Glutamatergic neuron (in vitro differentiated cells): ENCODE measurements at places on chromosomes 1 and 21. TPM values are rescaled to one million over a fixed set of nuclear protein-coding genes. Genes with fewer than 3 reads are reported as not detected.

KRTAP19-3 gene
- not detected for total RNA-seq

DNA sequence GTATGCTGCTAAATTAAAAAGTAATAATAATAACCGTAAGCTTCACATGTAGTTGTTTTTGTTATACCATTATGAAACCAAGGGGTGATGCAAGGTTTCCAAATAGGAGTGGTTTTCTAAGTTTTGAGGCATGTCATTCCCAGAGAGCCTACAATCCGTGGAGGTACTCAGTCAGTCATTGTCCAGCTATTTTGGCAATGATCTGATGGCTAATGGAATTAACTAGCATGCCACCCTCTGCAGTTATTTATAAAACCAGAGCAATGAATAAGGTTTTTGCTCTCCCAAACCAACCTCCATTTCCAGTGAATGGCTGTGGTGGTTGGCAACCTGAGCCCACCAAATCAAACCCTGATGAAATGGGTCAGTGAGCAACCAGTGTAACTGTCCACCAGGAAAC lies 106.4 kb downstream of the TBX15 start:
- no peaks in the 10 kb centered on the region for H3K36me3 ChIP-seq
- H3K4me1 ChIP-seq = no peaks in the 10 kb centered on the region
- peaks cover 2% of the 10 kb centered on the region for H3K27me3 ChIP-seq
- no peak for DNase-seq

MYCL gene
- total RNA-seq = 97.7 TPM

DNA sequence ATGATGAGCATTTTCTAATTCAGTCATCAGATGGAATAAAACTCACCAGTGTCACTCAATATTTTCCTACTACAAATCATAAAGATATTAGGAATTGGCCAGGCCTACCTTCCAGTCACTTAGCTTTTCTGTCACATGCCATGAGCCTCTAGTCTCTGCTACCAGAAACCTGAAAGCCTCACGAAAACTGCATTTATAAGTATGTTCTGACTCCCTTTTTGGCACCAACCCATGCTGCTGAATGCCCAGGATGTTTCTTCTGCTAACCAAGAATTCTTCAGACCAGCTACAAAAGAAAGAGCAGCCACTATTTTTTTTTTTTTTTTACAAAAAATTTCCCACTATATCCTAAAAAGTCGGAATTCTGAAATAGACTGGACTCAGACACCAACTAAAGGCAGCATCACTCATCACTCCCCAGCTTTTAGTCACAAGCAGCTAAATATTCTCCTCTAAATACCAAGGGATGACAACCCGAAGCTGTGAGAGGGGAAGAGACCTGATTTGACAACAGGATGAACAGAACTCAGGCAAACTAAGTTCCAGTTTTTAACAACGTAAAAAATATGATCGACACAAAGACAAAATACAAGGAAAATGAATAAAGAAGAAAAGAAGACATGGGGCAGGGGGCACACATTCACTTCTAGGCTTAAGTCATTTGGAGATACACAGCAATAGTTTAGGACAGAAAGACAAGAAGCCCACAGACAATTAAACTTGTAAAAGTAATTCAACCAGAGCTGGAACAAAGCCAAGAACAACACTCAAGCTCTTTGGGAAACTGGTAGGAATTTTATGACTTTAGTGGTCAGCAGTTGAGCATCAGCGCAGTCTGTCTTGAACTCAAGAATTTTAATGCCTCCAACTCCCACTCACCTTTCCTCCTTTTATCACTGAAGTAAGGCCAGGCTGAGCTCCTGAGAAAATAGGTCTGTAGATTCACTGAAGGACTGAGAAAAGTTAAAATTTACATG lies 1.7 kb downstream of the DCAF8 start:
- H3K4me1 ChIP-seq = peaks cover 18% of the 10 kb centered on the region
- H3K27ac ChIP-seq = peak overlapping the region; percentile 97
- peaks cover 5% of the 10 kb centered on the region for H3K27me3 ChIP-seq
- DNase-seq = no peak
- no peaks in the 10 kb centered on the region for H3K36me3 ChIP-seq

GRCh38 chr1:204199579-204199978 lies 3.3 kb upstream of the KISS1 start:
- DNase-seq = no peak
- H3K27me3 ChIP-seq = peaks cover 14% of the 10 kb centered on the region
- H3K4me1 ChIP-seq = peaks cover 13% of the 10 kb centered on the region
- no peaks in the 10 kb centered on the region for H3K36me3 ChIP-seq
- H3K4me3 ChIP-seq = no peak overlapping the region

- H3K27ac ChIP-seq = no peak overlapping the region
- H3K36me3 ChIP-seq = no peaks in the 10 kb centered on the region
- H3K4me1 ChIP-seq = no peaks in the 10 kb centered on the region
- DNase-seq = no peak
- no peak overlapping the region for H3K4me3 ChIP-seq
These were observed 6.8 kb upstream of the ITLN2 start for GRCh38 chr1:160961419-160961818.

DNA sequence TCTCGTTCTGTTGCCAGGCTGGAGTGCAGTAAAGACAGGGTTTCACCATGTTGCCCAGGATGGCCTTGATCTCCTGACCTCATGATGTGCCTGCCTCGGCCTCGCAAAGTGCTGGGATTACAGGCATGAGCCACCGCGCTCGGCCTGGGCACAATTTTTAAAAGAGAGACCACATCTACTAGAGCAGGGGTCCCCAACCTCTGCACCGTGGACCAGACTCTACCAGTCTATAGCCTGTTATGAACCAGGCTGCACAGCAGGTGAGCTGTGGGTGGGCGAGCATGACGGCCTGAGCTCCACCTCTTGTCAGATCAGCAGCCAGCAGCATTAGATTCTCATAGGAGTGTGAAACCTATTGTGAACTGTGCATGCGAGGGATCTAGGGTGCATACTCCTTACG lies 20.8 kb downstream of the TNNT2 start:
- no peak overlapping the region for H3K27ac ChIP-seq
- no peak for DNase-seq
- peaks cover 12% of the 10 kb centered on the region for H3K27me3 ChIP-seq
- peaks cover 3% of the 10 kb centered on the region for H3K4me1 ChIP-seq
- H3K36me3 ChIP-seq = no peaks in the 10 kb centered on the region

- H3K4me3 ChIP-seq = no peak overlapping the region
- no peaks in the 10 kb centered on the region for H3K27me3 ChIP-seq
- H3K27ac ChIP-seq = no peak overlapping the region
- DNase-seq = no peak
These were observed 1109.8 kb upstream of the B3GALT2 start for GRCh38 chr1:194296201-194296600.

DNA sequence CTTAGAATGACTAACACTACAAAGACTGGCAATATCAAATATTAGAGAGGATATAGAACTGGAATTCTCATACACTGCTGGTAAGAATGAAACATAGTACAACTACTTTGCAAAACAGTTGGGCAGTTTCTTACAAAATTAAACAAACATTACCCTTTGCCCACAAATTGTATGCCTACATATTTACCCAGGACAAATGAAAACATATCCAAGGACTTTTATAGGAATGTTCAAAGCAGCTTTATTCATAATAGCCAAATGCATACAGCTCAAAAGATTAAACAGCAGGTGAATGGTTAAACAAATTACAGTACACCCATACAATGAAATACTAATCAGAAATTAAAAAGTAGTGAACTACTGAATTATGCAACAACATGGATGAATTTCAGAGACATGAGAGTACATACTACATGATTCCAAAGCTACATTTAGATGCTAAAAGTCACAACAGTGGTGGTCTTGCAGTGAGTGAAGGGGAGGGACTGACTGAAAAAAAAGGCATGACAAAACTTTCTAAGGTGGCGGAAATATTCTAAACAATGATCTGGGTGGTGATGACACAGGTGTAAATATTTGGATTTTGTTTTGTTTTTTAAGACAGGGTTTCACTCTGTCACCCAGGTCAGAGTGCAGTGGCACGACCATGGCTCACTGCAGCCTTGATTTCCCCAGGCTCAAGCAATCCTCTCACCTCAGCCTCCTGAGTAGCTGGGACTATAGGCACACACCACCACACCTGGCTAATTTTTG lies 40.4 kb downstream of the LYST start:
- no peaks in the 10 kb centered on the region for H3K27me3 ChIP-seq
- H3K4me1 ChIP-seq = peaks cover 4% of the 10 kb centered on the region
- H3K27ac ChIP-seq = no peak overlapping the region

DNA sequence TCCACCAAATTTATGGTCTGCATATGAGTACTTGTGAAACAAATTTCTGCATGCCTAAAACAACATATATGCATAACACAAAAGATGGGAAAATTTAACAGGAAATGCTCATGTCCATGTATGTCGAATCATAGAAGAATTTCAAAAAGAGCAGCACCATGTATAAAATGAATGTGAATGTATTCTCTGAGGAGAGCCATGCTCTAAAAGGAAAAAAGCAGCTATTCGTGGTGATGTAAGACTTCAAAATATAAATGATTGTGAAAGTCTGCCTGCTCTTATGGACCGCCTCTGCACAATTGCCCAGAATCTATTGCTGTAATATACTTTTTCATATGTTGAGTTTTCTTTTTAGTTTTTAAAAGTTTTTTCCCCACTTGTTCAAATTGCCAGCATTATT lies 66.8 kb downstream of the EPB41 start:
- DNase-seq = no peak
- no peak overlapping the region for H3K4me3 ChIP-seq
- H3K4me1 ChIP-seq = peaks cover 19% of the 10 kb centered on the region
- no peaks in the 10 kb centered on the region for H3K27me3 ChIP-seq
- H3K27ac ChIP-seq = no peak overlapping the region
- no peaks in the 10 kb centered on the region for H3K36me3 ChIP-seq

DNA sequence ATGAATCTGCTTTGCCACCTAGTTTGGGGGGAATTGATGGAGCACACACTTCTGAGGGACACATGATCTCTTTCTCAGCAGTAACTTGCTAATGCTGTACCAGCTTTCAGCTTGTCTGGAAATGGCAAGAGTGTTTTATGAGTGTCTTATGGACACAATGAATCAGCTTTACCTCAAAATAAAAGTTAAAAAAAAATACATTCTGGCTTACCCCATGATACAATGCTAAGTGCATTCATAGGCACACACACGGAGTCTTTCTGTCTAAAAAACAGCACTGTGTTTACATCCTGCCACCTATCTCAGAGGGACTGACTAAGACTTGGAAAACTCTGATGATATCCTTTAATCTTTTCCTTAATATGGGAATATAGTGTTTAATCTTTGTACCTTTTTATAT lies 455.5 kb upstream of the ADAMTS5 start:
- no peak for DNase-seq
- H3K27me3 ChIP-seq = no peaks in the 10 kb centered on the region
- H3K27ac ChIP-seq = no peak overlapping the region
- H3K36me3 ChIP-seq = no peaks in the 10 kb centered on the region
- H3K4me3 ChIP-seq = no peak overlapping the region

POU3F1 gene
- 9.3 TPM for total RNA-seq

LRRC53 gene
- total RNA-seq = 0.42 TPM

- H3K4me3 ChIP-seq = peak overlapping the region; percentile 92
These were observed 1.0 kb downstream of the LYST start for GRCh38 chr1:235865565-235866204.
